ENCODE measurements at places on chromosomes 6 and 20.

GRCh38 chr6:111944541-111944940, 71.3 kb upstream of the FYN start:
- DNase-seq: no peak

- DNase-seq: no peak
Observed at GRCh38 chr6:90144928-90145555, 151.6 kb downstream of the BACH2 start.

DNA sequence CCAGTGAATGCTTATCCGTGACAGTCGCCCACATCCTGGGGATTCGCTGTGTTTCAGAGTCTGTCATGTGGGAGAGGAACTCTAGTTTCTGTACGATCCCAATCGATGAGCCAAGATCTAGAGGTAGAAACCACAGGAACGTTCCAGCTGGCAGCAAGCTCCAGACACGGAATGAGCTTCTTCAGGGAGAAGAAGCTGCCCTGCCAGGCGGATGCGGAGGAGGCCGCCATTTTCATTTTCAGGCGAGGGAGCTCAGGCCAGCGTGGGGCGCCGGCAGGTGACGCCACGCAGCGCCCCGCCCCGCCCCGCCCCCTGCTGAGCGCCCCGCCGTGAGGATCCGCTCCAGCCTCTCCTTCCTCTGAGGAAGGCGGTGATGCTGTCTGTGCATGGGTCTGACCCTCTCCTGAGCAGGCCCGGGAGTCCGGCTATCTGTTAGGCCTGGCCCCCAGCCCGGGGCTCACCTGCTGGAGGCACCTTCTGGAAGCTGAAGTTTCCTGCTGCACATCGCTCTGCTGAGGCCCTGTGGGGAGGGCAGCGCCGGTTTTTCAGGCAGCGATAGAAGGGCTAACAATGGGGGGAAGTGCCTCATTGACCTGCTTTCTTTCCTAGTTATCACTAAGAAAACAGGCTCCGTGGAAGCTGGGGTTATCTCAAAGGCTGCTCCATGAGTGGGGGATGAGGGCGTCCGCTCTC, 147.5 kb downstream of the ERMARD start:
- DNase-seq: no peak

DNA sequence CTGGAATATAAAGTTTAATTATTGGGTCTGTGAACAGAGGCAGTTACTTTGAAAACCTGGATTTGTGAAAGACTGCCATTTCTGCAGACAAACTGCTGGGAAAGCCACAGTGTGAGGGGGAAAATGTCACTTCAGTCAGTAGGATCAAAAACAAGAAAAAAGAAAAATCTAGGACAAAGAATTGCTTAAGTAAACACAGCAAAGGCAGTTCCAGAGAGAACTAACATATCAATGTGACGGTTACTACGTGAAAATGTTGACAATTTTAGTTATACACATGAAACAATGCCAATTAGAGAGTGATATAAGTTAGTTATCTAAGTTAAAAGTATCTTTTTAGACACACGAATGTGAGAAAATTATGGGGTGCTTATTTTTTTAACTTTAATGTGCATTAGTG, 270.4 kb upstream of the RUNX2 start:
- DNase-seq: no peak

DNA sequence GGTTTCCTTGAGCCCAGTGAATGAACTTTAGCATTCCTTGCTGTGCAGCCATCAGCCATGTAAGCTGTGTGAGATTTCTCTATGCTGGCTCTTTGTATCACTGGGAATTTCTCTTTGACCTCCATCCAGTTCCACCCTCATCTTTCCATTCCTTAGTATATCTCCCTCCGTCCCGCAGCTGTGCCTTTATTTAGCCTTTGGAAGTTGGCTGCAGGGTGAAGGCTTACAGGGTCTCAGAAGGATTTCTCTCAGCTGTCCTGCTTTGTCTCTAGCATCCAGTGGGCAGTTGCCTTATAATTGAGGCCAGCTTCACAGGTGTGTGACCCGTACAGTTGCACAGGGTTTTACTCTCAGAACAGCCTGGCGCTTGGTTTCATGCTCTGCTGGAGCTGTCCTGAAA, 144.3 kb downstream of the PXDC1 start:
- DNase-seq: no peak

DNA sequence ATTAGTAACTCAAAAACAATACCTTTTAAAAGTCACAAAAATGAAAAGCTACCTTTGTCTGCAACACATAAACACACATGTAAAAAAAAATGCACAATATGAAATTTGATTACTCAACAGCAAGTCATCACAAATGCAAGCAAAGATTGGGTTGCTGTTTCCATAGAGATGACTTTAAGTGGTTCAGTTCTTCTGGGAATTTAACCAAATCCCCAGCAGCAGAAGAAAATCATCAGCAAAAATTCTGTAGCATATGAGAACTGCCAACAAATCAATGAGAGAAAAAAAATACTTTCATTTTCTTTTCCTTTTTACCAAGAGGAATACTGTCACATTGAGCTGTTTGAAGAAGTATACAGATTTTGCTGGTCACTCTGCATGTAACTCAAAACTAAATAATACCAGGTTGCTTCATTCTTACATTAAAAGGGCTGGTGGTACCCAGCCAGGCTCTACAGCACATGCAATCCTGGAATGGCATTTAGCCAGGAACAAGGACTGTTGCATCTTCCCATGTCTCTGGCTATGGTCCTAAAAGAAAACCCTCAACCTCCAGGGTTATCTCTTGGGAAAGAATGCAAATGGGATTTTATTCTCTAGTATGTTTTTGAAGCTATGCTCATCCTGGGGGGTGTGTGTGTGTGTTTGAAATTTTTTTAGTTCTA, 158.3 kb downstream of the OPRM1 start:
- DNase-seq: no peak

DNA sequence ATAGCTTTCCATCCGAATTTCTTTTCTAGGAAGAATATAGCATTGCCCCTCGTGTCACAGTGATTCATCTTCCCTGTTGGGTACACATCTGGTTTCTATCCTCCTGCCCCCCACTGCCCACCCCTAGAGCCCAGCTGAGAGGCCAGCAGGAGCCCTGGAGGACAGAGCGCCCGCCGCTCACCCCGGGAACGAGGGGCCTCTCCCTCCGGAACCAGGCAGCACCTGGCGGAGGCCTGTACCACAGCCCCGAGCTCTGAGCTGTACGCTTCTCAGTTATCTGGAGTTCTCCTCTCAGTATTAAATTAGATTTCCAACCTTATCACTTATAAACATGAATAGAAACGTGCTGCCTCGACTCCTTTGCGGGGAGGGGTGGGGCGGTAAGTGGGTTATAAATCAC, 6.0 kb downstream of the ANKRD60 start:
- DNase-seq: no peak
